ENCODE measurements at places on chromosomes 1 and 21. TPM values are rescaled to one million over a fixed set of nuclear protein-coding genes. Genes with fewer than 3 reads are reported as not detected.
A peak's percentile ranks its signal among the peaks of the same experiment; 100 is the strongest.

GRCh38 chr1:17653728-17654351 is 101.3 kb upstream of the ACTL8 start:
- no peaks in the 10 kb centered on the region for H3K36me3 ChIP-seq
- peak; percentile 39 for DNase-seq
- H3K27me3 ChIP-seq = no peaks in the 10 kb centered on the region
- H3K4me3 ChIP-seq = no peak overlapping the region
- H3K27ac ChIP-seq = no peak overlapping the region
- no peaks in the 10 kb centered on the region for H3K4me1 ChIP-seq

The MMP23B gene
- 97.3 TPM for total RNA-seq

The AGL gene
- total RNA-seq = 27.9 TPM

The FCAMR gene
- not detected for total RNA-seq

DNA sequence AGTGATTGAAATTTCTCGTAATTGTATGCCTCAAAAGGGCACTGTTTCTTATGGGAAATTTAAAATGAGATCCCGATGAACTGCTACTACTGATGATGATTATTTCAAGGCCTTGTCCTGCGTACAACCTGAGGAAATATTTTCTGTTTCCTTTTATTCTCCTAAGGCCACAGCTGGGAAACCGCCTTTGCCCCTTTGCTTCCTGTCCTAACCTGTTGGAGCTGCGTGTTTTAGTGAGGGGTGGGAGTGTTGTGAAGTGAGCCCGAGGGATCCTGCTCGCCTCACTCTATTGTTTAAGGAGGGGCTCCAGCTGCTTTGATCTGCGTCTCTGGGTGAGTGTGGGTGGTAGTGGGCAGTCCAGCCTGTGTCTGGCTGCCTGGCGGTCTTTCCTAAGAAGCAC is 14.4 kb downstream of the LAMC2 start:
- no peak for DNase-seq
- H3K27me3 ChIP-seq = no peaks in the 10 kb centered on the region
- H3K4me1 ChIP-seq = no peaks in the 10 kb centered on the region
- peak overlapping the region; percentile 2 for H3K27ac ChIP-seq

The SPRR5 gene
- not detected for total RNA-seq
